Daoy (cell line): ENCODE measurements at places on chromosomes 1 and 21. TPM values are rescaled to one million over a fixed set of nuclear protein-coding genes. Genes with fewer than 3 reads are reported as not detected.

DCST1 gene
- not detected in 2 replicates for total RNA-seq

HENMT1 gene
- not detected in 2 replicates for total RNA-seq

CHD5 gene
- total RNA-seq: 0.27 and 0.29 TPM in 2 replicates

SLC9C2 gene
- total RNA-seq: not detected in 2 replicates

ZNF683 gene
- total RNA-seq: not detected in 2 replicates

LPAR3 gene
- total RNA-seq: 0.91 and 1.4 TPM in 2 replicates

PGLYRP3 gene
- total RNA-seq: not detected in 2 replicates

SPRR3 gene
- not detected in 2 replicates for total RNA-seq

KCNN3 gene
- total RNA-seq: 9.1 and 16.8 TPM in 2 replicates

OR10J5 gene
- not detected in 2 replicates for total RNA-seq

TXLNA gene
- total RNA-seq: 63.1 and 66.6 TPM in 2 replicates

TMEM200B gene
- total RNA-seq: 2.1 and 5.5 TPM in 2 replicates

YOD1 gene
- total RNA-seq: 4.5 and 7.0 TPM in 2 replicates

C21orf58 gene
- 12.4 and 16.9 TPM in 2 replicates for total RNA-seq

COL18A1 gene
- total RNA-seq: 29.5 and 38.9 TPM in 2 replicates

LINGO4 gene
- total RNA-seq: not detected in 2 replicates

DISC1 gene
- total RNA-seq: 3.4 and 3.8 TPM in 2 replicates

GRIK3 gene
- total RNA-seq: 0.17 TPM in 1 of 2 replicates, not detected in the other

IGSF21 gene
- not detected in 2 replicates for total RNA-seq

SLAMF8 gene
- 0.18 and 0.63 TPM in 2 replicates for total RNA-seq

KIF17 gene
- 0.06 TPM in 1 of 2 replicates, not detected in the other for total RNA-seq

LAX1 gene
- total RNA-seq: not detected in 2 replicates

OR10R2 gene
- total RNA-seq: not detected in 2 replicates

EVI5 gene
- total RNA-seq: 18.9 and 19.2 TPM in 2 replicates

ADAM30 gene
- not detected in 2 replicates for total RNA-seq

CDC7 gene
- 26.2 and 29.0 TPM in 2 replicates for total RNA-seq

VWA5B1 gene
- not detected in 2 replicates for total RNA-seq

AMY1B gene
- total RNA-seq: not detected in 2 replicates

LORICRIN gene
- not detected in 2 replicates for total RNA-seq

OR2T11 gene
- total RNA-seq: not detected in 2 replicates
